Suprapubic skin (tissue), 4 donors: ENCODE measurements at places on chromosomes 1 and 21.
A peak's percentile ranks its signal among the peaks of the same experiment; 100 is the strongest.

GRCh38 chr1:8540971-8541370, 223.1 kb downstream of the SLC45A1 start:
- no peak for DNase-seq

DNA sequence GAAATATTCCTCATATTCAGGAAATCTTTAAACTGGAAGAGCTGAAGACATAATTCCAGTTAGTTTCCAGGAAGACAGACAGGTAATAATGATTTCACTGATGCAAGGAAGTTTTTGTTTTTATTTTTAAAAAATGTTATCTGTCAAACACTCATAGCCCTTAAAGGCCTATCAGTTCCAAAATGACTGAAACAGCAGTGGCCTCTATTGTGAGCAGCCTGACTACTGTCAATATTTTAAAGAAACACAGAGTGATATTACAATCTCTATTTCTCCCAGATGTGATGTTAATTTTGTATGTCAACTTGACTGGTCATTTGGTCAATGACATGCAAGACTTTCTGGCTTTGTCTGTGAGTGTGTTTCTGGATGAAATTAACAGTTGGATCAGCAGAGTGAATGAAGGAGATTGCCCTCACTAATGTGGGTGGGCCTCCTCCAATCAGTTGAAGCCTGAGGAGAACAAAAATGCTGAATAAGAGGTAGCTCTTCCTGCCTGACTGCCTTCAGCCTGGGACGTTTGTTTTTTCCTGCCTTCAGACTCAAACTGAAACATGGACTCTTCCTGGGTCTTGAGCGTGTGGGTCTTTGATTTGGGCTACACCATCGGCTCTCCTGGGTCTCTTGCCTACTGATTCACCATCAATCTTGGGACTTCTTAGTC, 31.3 kb upstream of the SLC30A10 start:
- DNase-seq, result no peak

DNA sequence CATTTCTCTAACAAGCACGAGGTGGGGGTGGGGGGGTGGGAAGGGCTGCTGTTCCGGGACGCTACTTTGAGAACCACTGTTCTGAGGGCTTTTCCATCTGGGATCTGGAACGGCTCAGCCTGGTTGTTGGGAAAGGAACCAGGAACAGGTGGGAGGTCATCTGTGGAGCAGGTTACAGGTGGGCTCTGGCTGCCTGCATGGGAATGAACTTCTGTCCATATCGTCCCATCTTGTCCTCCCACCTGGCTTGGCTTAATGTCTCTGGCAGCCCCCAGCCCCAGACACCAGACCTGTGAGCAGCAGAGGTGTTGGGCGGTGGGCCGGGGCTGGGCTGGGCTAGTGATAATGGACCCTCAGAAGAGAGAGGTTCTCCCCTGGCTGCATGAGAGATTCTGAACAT, 69.4 kb upstream of the TARDBP start:
- no peak for DNase-seq

DNA sequence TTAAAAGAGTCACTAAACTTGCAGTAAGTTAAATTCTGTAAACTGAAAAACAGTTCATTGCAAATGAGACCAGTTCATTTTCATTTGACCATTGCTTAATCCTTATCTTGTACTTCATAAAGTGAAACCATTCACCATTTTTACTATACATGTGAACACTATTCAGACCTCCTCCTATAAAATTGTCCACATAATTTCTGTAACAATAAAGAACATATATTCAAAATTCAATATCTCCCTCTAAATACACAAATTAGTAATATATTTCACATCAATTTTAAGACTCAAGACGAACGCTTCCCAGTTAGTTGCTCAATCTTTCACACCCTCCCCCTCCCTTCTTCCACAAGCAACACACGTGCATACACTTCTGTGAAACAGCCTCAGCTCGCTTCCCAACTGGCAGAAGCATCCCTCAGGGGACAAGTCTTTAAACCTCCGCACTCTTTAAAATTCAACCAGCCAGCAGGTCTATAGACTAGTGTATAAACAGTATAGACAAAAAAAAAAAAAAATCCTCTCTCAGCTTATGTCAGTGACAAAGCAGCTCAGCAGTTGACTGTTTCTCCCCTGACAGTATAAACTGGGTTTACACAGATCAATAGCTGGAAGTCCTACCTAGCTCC, 99.6 kb downstream of the DENND1B start:
- no peak for DNase-seq

- DNase-seq, result no peak
Measured at GRCh38 chr1:117181630-117182041, 29.1 kb downstream of the VTCN1 start.

GRCh38 chr1:88983791-88984559, 8.5 kb downstream of the KYAT3 start:
- DNase-seq, result no peak

DNA sequence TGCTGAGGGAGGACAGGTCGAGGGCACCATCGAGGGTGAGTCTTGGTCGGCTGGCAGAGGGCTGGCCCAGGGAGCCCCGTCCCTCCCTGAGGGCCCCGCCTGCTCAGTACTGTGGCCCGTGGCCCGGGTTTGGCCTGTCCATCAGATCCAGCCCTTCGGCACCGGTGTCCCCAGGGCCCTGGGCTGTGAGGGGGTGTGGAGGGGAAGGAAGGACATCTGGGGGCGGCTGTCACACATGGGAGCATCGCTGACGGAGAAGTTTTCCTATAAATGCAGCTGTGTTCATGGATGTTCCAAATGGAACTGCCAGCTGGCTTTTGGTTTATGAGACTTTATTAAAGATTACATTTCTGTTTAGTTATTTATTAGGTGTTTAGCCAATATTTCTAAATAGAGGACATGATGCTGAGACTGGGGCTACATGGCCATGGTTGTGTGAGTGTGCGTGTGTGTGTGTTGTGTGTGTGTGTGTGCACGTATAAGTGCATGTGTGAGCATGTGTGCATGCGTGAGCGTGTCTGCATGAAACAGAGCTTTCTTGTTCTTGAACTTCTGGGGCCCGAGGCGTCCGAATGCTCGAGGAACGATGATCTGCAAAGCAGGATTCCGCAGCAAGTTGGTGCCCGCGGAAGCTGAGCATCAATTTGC, 54.3 kb downstream of the SLX9 start:
- no peak for DNase-seq

- DNase-seq, result no peak
Measured at GRCh38 chr1:97120806-97121205, 399.2 kb downstream of the PTBP2 start.

DNA sequence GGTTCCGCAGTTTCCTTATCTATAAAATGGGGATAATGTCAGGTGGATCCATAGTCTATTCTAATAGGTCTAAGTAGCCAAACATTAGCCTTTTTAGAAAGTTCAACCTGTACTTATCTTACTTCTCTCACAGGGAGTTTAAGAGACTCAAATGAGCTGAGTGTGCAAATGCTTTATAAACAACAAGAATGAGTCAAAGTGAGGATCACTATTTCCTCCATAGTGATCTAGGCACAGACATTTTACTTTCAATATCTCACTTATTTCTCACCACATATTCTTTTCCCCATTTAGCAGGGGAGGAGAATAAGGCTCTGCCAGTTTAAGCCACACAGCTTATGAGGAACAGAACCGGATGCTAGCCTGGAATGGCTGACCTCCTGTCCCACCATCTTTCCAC, 92.1 kb upstream of the LMO4 start:
- no peak for DNase-seq

- no peak for DNase-seq
Measured at GRCh38 chr21:40615505-40616376, 231.2 kb downstream of the DSCAM start.

- no peak for DNase-seq
Measured at GRCh38 chr1:222251847-222252246, 296.1 kb downstream of the HHIPL2 start.

- DNase-seq, result no peak
Measured at GRCh38 chr21:29195981-29196669, 65.7 kb downstream of the MAP3K7CL start.

GRCh38 chr1:33137800-33138199, 44.0 kb downstream of the TRIM62 start:
- DNase-seq, result no peak

- no peak for DNase-seq
Measured at GRCh38 chr1:165992533-165992932, 165.1 kb downstream of the UCK2 start.

DNA sequence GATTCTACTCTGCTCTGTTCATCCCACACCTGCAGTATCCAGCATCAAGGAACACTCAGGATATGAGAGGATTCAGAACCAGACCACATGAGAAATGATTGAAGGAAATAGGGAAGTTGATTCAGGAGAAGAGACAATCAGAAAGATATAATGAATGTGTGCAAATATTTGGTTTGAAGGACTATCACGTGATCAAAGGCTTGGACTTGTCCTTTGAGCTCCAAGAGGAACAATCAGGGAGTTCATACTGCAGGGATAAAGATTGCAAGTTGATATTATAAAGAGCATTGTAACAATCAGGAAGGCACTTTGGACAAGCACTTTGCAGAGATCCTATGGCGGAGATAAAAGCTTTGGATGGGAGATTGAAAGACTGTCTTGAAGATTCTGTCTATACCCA, 13.9 kb upstream of the PIGM start:
- DNase-seq, result no peak

GRCh38 chr21:46084709-46085108, 13.2 kb upstream of the COL6A2 start:
- DNase-seq, result no peak

GRCh38 chr21:44260791-44261631, 686 bp downstream of the DNMT3L start:
- DNase-seq, result no peak

- DNase-seq, result peak; percentile 80
Measured at GRCh38 chr21:42309753-42310213, 5.4 kb downstream of the TFF3 start.

DNA sequence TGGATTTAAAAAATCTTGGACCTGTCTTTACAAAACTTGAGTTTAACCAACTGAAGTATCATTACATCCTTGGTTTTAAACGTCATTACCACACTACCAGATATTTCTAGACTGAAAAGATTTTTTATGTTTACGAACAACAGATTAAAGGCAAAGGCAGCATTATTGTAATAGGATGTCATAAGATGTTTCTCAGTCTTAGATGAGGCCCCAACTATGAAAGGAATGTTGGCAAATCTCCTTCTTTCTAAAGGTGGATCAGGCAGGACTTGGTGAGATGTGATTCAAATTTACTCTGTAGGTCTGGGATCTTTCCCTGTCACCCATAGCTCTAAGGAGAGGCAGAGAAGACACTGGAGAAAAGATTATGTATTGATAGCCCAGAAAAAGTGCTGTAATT, 417.9 kb downstream of the PTBP2 start:
- DNase-seq, result no peak

DNA sequence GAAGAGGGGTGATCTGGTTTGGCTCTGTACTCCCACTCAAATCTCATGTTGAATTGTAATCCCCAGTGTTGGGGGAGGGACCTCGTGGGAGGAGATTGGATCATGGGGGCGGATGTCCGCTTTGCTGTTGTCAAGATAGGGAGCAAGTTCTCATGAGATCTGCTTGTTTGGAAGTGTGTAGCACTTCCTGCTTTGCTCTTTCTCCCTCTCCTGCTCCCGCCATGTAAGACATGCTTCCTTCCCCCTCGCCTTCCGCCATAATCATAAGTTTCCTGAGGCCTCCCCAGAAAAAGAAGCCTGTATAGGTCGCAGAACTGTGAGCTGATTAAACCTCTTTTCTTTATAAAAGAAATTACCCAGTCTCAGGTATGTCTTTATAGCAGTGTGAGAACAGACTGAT, 27.9 kb downstream of the MYOM3 start:
- DNase-seq, result no peak

GRCh38 chr1:219973213-219973612, 44.9 kb upstream of the SLC30A10 start:
- DNase-seq, result no peak

DNA sequence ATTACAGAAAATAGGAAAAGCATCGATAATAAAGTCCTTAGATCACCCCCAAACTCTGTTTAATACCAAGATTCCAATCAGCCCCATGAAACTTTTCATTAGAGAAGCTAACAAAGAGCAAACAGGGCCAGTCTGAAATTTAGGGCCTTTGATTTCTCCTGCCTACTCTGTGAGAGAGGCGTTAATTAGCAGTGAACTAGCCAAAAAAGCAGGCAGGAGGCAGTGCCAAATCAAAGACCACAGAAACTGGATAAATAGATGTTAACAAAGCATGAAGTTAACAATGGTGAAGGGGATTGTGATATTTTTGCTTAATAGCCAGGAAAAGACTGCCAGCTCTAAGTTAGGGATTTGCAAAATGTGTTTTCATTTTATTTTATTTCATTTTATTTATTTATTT, 11.2 kb downstream of the TAF5L start:
- no peak for DNase-seq

GRCh38 chr21:17119466-17120297, 393.2 kb upstream of the CXADR start:
- no peak for DNase-seq

- DNase-seq, result no peak
Measured at GRCh38 chr21:23887725-23888306, 1719.5 kb downstream of the MRPL39 start.

GRCh38 chr21:36210779-36211659, 54.4 kb downstream of the DOP1B start:
- DNase-seq, result no peak

- DNase-seq, result no peak
Measured at GRCh38 chr1:156667610-156667967, 9.6 kb downstream of the NES start.

DNA sequence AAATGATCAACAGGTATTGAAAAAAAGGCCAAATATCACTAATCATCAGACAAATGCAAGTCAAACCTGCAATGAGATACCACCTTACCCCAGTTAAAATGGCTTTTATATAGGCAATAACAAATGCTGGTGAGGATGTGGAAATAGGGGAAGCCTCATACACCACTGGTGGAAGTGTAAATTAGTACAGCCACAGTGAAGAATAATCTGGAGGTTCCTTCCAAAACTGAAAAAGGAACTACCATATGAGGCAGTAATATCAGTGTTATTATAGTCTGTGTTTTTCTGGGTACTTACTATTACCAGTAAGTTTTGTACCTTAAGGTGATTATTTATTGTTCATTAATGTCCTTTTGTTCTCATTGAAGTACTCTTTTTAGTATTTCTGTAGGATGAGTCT, 201.3 kb downstream of the MRPL39 start:
- no peak for DNase-seq

DNA sequence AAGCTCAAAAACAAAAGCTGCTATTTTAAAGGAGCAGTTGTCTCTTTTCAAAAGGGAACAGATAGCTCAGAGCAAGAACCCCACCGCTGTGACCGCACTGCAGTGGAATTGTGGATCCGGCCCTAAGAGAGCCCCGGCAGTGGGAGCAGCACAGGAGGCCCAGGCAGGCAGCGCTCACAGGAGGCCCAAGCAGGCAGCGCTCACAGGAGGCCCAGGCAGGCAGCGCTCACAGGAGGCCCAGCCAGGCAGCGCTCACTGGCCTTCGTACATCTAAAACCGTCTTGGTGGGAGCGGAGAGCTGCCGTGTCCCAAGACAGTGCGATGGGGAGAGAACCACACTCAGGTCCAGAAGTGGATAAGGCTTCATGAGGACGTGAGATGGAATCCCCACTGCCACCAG, 4.0 kb downstream of the TFF3 start:
- no peak for DNase-seq

DNA sequence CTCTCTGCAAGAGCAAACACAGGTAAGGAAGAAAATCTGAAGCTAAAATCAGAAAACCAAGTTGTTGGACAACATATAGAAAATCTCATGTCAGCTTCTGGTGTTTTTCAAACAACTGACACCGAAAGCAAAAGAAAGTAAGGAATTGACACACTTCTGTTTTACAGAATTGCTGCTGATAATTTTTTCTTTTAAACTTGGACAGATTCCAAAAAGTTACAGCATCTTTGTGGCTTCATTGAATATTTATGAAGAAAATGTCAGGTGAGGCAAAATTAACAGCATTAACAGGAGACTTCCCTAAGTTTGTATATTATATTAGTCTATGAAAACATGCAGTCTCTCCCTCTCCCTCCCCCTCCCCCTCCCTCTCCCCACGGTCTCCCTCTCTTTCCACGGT, 14.9 kb upstream of the CTSS start:
- no peak for DNase-seq
